ENCODE measurements at places on chromosomes 4 and X. TPM values are rescaled to one million over a fixed set of nuclear protein-coding genes. Genes with fewer than 3 reads are reported as not detected.

Gene NALF2
- total RNA-seq: 11.2 TPM

GRCh38 chr4:113094802-113095201 lies 45.3 kb downstream of the ANK2 start:
- no peak for DNase-seq

Gene GAB3
- 0.42 TPM for total RNA-seq

DNA sequence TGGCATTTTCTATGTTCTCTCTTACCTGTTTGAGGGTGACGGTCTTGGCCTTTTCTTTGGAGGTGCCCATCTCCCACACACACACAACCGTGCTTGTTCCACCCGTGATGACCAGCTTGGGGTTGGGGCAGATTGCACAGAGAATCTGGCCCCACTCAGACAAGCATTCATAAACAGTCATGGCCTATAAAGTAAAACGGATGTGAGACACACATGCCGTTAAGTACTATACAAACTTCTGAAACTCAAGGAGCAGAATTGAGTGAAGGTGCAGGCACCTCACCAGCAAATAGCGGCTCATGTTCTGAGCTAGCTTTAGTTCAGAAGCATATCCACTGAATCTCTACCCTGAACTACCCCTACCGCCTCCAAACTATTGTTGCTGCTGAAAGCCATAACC lies 107.6 kb downstream of the CDS1 start:
- no peak for DNase-seq

Gene ARAP2
- total RNA-seq: 6.3 TPM

- DNase-seq: no peak
Measured at GRCh38 chr4:81827577-81828202, 356.0 kb upstream of the RASGEF1B start.

DNA sequence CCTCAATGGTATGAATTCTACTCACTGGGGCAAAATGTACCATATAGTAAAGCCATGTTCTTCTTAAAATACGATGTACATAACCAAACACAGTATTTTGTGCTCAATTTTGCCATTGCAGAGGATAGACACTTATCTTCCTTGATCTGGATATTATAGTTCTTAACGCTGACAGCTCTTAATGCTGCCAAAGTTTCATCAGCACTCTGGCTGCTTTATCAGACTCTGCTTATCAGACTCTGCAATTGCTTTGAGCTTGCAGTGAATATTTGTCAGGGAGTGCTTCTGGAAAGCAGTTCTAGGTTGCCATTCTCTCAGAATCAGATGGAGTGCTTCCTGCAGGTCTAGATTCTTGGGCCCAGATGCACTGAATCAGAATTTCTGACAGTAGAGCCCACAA lies 863.1 kb downstream of the CCSER1 start:
- DNase-seq: no peak

GRCh38 chr4:102869569-102870197 lies 891 bp downstream of the CISD2 start:
- DNase-seq: no peak

Gene WAS
- 0.61 TPM for total RNA-seq

- DNase-seq: no peak
Measured at GRCh38 chr4:13992975-13993520, 365.5 kb upstream of the BOD1L1 start.

Measured in H9 (cell line).